ENCODE measurements at places on chromosomes 4 and X.

GRCh38 chr4:127291316-127291715, 341.4 kb upstream of the INTU start:
- no peak for DNase-seq

- DNase-seq = no peak
These were observed 121.3 kb downstream of the HS6ST2 start for GRCh38 chrX:132837126-132837525.

GRCh38 chr4:165288639-165289422, 38.6 kb upstream of the MSMO1 start:
- no peak for DNase-seq

GRCh38 chrX:153989973-153990655, 17.6 kb downstream of the TMEM187 start:
- no peak for DNase-seq

DNA sequence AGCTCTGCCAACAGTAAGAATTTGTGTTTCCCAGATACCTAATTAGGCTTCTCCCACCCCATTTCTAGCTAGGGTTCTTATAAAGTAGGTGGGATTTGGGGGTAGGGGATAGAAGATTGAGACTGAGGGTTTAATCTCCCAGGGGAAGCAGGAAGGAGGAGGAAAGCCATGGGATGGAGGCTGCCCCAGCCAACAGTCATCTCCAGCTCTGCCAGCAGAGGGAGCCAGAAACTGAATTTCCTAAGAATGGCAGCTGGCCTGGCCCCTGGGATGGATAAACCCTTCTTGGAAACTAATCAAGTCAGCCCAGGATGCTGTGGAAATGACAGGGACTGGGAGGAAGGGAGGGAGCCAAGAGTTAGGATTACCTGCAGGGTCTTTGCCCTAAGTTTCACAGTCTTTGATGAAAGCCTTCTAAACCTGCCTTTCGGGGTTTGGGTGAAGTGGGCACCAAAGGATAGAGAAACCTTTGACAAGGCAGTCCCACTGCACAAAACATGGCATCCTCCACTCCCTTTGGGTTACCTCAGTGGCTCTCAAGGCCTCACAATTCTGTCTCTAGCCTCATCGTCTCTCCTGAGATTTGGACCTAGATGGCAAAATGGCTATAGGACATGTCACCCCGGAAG, 6.7 kb upstream of the ERCC6L start:
- no peak for DNase-seq

DNA sequence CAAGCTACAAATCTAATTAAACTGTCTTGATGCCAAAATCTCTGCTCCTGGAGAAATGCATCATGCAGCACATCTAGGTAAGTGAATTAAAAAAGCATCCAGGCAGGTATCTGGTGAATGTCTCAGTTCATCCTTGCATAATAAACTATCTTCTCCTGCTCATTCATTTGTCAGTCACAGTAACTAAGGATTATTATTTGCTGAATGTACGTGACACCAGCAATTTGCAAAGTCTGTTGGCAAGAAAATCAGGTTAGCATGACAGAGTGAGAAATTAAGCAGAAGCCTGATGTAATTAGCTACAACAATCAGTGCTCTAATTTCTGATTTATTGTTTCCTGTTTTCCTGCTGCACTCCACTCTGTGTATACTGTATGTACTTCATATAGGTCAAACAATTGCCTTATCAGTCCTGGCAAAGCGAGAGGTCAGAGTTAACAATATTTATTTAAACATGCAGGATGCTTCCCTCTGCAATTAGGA, 213.6 kb downstream of the FBXO8 start:
- DNase-seq = no peak

GRCh38 chr4:183962419-183962818, 57.3 kb downstream of the STOX2 start:
- no peak for DNase-seq

DNA sequence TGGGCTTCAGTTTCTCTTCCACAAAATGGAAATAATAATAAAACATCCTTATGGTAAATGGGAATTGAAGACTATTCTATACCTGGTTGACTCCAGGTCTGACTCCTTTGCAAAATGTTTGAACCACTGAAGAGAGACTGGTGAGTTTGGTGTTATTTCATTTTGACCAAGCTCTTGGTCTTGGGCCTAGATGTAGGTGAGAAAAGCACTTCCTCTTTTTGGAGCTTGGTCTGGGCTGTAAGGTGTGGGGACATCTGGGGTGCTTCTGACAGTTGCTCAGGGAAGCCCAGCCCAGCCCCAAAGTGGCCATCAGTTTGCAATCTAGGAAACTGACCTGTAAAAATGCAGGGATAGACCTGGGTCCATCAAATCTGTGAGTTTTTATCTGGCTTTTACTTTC, 26.8 kb upstream of the SOD3 start:
- DNase-seq = no peak

GRCh38 chrX:108322234-108322633, 116.0 kb downstream of the COL4A6 start:
- DNase-seq = no peak

DNA sequence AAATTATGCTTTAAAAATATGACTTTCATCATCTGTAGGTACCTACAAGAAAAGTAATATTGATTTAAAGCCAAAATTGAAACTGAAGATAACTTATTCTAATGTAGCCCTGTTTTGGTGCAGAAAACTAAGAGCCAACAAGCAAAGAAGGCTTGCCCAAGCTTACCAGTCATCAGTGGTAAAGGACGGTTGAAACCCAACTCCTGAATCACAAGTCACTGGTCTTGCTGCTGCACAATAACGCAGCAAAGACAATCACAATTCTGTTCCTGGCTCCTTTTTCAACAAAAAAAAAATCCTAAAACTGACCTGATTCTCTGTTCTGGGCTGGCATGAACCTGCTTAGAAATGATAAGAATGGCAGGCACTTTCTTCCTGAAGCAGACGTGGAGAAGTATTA, 34.5 kb downstream of the WDFY3 start:
- no peak for DNase-seq

GRCh38 chrX:77422891-77423648, 24.1 kb upstream of the FGF16 start:
- DNase-seq = no peak

- no peak for DNase-seq
These were observed 193.7 kb downstream of the MAGEB5 start for GRCh38 chrX:26409636-26410035.

- no peak for DNase-seq
These were observed 13.8 kb downstream of the TIMM17B start for GRCh38 chrX:48883729-48884128.

DNA sequence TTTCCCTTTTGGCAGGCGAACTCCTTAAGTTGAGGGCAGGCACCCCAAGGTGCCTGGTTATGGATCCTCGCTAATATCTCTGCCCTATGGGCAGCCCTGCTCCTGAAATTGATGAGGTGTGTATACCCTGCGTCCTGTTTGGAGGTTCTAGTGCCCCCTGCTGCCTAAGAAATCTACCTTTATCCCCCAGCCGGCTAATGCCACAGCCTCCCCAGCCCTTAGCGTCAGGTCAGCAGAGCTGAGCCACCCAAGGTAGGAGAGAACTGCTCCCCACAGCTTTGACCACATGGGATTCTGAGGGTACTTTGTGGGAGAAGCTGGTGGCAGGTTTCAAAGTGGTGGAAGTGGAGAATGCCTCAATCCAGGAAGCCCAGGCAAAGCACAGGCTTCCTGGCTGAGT, 50.8 kb downstream of the ANAPC4 start:
- DNase-seq = no peak

GRCh38 chr4:53763813-53764597, 172.7 kb upstream of the LNX1 start:
- DNase-seq = no peak

DNA sequence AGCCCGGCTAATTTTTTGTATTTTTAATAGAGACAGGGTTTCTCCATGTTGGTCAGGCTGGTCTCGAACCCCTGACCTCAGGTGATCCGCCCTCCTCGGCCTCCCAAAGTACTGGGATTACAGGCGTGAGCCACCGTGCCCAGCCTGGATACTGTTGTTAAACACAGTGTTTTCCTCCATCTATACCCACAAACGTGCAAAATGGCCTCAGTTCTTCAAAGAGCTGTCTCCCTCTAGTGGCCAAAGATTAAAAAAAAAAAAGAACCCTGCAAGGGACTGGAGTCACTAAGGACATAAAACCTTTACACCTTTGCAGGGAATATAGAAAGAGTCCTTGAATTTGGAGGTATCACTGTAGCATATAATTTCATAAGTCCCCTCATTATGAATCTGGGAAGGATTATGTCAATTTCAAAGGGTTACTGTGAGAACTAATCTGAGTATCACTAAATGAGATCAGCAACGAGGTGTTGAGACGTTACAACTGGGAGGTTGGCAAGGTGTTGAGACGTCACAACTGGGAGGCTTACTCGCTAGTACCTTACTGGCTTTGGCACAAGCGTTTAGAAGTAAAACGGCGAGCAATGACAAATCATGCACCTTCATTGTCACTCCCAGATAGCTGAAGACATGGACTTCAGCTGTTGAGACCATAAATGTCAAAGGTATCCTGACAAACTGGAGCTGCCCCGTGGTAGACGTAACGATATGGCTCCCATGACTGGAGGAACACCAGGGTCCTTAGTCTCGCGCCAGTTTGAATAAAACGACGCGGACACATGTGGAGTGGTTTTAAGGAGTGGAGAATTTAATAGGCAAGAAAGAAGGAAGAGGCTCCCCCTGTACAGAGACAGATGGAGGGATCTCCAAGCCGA, 33.4 kb upstream of the ENPP6 start:
- DNase-seq = peak; percentile 31

- DNase-seq = no peak
These were observed 369.2 kb upstream of the NOCT start for GRCh38 chr4:138646383-138646782.

DNA sequence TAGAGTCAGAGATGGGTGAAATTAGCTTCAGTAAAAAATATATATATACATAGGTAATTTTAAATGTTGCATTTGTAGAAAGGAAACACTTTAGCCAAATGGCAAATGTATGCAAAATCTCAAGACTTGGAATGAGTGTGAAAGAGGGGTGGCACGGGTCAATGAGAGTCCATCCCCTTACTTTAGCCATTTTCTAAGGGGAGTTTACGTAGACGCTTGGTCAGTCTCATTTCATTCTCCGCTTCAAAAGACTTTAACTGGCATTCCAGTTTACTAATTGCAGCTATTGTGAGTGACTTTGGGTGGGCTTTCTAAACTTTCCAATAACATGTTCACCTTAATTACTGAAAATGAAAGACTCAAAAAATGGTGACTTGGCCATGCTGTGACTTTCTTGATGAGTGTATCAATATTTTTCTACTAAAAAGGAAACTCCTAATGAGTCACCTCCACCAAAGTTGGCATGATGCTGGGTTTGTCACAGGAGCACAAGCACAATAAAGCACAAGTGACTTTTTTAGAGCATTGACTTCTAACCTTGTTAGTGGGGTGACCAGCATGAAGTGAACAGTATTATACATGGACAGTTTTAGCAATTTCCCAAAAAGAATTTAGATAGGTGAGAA, 356.0 kb upstream of the RASGEF1B start:
- DNase-seq = no peak

- DNase-seq = no peak
These were observed 90.3 kb upstream of the GK2 start for GRCh38 chr4:79498282-79498681.

- no peak for DNase-seq
These were observed 252.6 kb downstream of the PAPSS1 start for GRCh38 chr4:107467461-107467860.

DNA sequence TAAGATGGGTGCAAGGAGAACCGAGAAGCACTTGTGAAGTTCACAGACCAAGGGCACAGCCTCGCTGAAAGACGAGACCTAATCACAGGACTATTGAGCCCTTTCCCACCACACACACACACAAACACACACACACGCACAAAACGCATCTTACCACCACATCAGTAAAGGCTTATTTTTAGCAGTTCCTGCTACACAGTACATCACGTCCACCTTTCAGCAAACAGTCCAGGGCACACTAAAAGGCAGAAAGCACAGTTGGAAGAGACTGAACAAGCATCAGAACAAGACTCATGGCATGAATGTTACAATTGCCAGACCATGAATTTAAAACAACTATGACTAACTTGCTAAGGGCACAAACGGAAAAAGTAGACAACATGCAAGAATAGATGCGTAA, 83.6 kb upstream of the MAPK10 start:
- no peak for DNase-seq

DNA sequence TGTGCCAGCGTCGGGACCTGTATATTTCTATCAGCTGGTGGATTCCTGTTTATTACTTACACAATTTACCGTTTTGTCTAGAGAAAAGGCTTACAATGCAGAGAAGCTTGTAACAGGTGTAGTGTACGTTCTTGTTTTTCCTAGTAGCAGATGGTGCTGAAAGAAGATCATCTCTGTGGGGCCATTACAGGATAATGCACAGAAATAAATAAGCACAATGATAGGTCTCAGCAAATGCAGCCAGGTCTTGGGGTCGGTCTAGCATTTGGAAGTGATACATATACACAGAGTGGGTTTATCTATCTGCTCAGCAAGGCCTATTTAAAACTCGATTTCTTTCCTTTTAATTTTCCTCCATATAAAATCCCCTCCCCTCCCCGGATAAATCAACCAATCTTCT, 180.9 kb upstream of the LCORL start:
- DNase-seq = no peak

- DNase-seq = no peak
These were observed 15.3 kb downstream of the DDIT4L start for GRCh38 chr4:100174985-100175383.

DNA sequence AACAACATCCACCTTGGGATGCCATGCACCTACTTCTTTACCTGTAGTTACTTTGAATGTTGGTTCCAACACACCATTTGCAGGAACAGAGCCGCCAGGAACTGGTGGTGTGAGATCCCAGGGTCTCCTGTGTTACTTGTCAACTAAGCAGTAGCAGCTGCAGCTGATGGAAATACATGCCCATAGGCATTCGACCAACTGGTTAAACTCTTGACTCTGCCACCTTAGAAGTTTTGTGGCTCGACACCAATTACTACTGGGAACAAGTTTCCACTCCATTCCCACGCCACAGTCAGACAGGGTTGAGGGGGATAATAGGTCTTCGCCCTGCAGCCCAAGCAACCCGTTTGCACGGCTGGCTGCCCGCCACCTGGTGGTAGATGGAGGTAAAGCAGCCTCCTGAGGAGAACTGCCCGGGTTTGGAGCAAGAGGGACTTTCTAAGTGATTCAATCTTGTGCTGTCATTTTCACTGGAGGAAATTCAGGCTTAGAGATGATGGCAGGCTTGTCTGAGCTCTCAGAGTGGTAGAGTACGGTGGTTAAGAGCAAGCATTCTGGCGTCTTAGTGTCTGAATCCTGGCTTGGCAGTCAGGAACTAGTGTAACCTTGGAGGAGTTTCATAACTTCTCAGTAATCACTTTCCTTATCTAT, 119.1 kb upstream of the TRIM2 start:
- peak; percentile 47 for DNase-seq

DNA sequence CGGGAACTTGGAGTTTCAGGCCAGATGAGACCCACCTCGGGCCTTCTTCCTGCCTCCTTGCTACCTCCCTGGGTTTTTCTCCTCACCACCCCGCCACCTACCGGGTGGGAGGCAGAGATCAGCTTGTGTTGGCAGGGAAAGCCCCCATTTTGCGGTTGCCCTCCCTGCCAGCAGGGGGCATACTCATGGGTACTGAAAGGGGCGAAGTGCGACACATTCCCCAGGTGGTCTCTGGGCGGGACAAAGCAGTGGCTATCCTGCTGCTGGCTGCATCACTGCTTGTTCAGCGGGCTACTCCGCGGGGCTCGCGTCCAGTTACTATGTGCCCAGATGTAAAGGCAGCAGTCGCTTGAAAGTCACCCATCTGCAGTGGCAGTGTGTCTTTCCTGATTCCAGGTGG, 330.3 kb downstream of the PDHA2 start:
- DNase-seq = no peak

GRCh38 chrX:46913667-46914066, 1.4 kb downstream of the JADE3 start:
- DNase-seq = no peak
